ENCODE measurements at places on chromosomes 4 and X. TPM values are rescaled to one million over a fixed set of nuclear protein-coding genes. Genes with fewer than 3 reads are reported as not detected.
A peak's percentile ranks its signal among the peaks of the same experiment; 100 is the strongest.

GRCh38 chr4:2251073-2251794, 9.3 kb upstream of the HAUS3 start:
- no peak for DNase-seq

- peak; percentile 67 for DNase-seq
These were observed 288.5 kb upstream of the ZCCHC13 start for GRCh38 chrX:74015379-74016019.

The COL4A6 gene
- 1.1 TPM for total RNA-seq

The CXorf49 gene
- total RNA-seq = not detected

The GNPDA2 gene
- total RNA-seq = 25.3 TPM

The VSIG4 gene
- total RNA-seq = not detected

The FHDC1 gene
- 0.49 TPM for total RNA-seq

DNA sequence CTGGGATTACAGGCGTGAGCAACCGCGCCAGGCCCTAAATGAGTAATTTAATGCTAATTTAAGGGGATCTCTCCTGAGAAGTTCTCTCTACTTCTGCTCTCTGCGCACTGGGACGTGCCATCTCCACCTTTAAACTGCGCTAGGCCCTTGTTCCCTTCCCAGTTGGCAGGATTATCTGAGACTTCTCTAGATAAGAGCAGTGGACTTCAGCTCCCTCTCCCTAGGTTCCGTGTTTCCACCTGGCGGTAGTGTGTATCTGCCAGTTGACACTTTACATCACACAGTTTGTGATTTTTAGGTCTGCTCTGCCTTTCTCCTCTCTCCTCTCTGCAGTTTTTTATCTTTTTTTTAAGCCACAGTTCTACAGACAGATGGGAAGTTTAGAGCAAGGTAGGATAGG, 40.2 kb downstream of the ARHGAP10 start:
- no peak for DNase-seq

GRCh38 chrX:39895218-39896110, 202.3 kb downstream of the BCOR start:
- peak; percentile 92 for DNase-seq

DNA sequence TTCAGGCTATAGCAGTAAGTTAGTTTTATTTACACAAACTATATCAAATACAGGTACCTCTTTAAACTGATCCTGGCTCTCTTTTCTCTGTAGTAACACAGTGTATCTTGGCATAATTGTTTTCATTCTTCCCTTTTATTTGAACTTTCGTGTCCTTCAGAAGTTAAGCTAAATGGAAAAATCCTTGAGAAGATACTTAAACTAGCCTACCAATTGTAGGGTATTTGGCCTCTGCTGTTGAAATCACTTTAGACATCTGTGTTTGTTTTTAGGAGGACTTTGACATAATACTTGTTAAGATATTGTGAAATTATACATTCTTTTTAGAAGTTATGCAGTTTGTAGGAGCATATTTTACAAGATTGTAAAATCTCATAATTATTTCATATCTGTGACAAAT, 90.3 kb upstream of the GK2 start:
- no peak for DNase-seq

GRCh38 chr4:14184265-14184664, 556.7 kb upstream of the BOD1L1 start:
- DNase-seq = peak; percentile 90

The CXorf49B gene
- not detected for total RNA-seq

DNA sequence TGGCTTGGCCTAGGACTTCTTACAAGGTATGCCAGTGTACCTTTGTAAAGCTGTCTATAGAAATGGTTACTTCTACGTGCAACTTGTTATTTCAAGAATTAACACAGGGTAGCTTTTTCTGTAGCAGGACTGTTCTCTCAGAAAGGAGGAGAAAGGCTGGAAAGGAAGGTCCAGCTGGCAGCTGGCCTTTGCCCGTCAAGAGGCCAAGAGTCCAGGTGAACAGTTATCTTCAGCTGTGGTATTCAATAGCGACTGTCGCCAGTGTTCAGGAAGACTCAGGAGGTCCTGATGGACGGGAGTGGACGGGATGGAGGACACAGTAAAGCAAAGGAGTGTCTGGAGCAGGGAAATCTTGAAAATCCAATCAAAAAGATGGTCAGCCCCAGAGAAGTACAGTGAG, 4.7 kb downstream of the CYP4V2 start:
- no peak for DNase-seq

The FDCSP gene
- total RNA-seq = not detected

- DNase-seq = no peak
These were observed 190.2 kb downstream of the DCLK2 start for GRCh38 chr4:150268444-150268843.

DNA sequence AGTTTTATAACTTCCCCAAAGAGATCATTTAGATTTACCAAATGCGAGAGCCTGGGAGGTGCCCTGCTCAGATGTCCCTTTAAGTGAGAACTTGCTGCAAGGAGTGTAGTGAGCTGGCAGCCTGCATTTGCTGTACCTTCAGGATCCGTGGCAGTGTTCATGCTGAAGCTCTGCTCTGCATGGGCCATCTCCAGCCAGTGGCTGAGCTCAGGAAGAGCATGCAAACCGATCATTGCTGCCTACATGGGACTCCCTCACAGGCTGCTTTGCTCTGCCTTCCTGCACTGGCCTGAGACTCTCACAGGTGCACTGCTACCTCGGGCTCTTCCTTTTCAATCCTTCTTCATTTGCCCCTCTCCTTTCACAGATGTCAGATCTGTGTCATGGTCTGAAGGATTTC, 152.0 kb upstream of the SFRP2 start:
- DNase-seq = no peak

GRCh38 chr4:82394896-82395295, 21.1 kb upstream of the HNRNPD start:
- no peak for DNase-seq

- no peak for DNase-seq
These were observed 65.3 kb downstream of the ANTXR2 start for GRCh38 chr4:80007745-80008149.

DNA sequence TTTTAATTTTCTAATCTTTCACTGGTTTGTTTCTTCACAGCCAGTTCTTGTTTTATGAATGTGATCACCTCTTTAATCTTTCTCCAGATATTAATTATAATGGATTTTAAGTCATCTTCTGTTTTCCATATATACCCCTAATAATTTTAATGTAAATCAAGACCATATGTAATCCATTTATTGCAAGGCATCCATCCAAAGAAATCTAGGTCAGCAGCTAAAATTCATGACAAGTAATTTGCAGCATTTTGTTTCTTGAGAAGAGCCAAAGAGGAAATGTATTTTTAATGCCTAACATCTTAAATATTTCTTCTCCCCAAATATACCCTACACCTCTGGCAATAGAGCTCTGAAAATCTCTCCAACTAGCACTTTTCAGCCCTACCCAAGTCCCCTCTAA, 81.1 kb downstream of the SUPT20HL2 start:
- no peak for DNase-seq

- no peak for DNase-seq
These were observed 26.4 kb downstream of the CYTL1 start for GRCh38 chr4:4992833-4993232.

GRCh38 chr4:54527532-54527931, 130.2 kb upstream of the KIT start:
- DNase-seq = no peak

GRCh38 chr4:183860731-183861130, 44.4 kb upstream of the STOX2 start:
- no peak for DNase-seq

DNA sequence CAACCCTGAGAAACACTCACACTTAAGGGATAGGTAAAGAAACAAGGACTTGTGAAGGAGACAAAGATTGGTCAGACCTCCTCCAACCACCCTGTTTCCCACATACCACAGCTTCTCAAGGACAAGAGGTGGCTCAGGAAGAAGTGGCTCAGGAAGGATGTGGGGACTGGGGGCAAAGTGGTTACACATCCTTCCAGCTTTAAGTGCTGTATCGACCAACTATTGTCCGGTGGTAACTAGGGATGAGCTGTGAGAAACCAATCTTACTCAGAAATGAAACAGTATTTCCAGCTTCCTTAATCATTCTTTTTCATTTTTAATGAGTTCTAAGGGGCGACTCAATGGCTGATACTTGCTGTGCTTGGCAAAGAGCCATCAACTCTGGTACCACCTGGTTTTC, 8.5 kb upstream of the LHFPL1 start:
- DNase-seq = no peak

- DNase-seq = no peak
These were observed 24.4 kb downstream of the GAB1 start for GRCh38 chr4:143360838-143361625.

GRCh38 chr4:81743731-81744435, 272.2 kb upstream of the RASGEF1B start:
- no peak for DNase-seq
